ENCODE measurements at places on chromosomes 1 and 21.

DNA sequence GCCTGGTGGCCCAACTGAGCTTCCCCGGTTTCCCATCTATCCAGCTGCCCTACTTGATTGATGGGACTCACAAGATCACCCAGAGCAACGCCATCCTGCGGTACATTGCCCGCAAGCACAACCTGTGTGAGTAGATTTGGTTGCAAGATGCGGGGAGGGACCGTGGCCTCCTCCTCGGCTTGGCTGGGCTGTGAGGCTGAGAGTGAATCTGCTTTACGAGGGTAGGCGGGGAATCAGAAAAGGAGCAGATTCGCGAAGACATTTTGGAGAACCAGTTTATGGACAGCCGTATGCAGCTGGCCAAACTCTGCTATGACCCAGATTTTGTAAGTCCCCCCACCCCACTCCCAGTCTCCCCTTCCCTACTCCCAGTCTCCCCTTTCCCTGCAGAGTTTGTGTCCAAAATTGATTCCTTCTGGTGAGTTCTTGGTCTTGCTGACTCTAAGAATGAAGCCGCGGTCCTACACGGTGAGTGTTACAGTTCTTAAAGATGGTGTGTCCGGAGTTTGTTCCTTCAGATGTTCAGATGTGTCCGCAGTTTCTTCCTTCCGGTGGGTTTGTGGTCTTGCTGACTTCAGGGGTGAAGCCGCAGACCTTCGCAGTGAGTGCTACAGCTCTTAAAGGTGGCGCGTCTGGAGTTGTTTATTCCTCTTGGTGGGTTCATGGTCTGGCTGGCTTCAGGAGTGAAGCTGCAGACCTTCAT, 1.5 kb downstream of the GSTM2 start:
- DNase-seq = no peak

GRCh38 chr1:61370177-61370912, 288.0 kb downstream of the NFIA start:
- no peak for DNase-seq

DNA sequence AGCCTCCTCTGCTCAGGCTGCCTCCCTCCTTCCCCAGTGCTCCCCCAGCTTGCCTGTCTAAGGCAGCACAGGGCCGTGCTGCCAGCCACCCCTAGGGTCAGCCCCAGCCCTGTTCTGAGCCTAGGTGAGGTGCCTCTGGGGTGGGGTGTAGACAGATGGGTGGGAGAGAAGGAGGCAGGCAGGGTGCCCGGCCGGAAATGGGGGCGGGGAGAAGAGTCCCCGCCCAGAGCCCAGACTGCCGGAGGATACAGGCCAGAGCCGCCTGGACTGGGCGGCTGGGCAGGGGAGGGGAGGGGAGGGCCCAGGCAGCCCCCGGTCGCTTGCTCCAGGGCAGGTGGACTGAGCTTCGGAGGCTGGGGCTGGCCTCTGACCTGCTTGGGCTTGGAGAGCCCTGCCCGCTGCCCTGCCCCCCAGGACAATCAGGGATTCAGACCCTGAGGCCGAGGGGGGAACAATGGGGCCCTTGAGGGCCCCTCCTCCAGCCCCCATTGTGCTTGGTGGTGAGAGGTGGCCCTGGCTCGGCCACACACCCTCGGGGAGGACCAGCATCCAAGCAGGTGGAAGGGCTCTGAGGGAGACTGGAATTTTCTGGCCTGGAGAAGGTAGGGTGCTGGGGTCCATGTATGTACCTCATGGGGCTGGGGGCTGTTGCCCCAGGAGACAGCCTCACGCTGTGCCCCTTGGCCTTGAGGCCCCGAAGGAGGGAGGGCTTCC, at the start of gene GJC2:
Gene GJC2, plus strand, starts transcription at position 525 of the 714 bp plus-strand sequence. CDS start 7,829 bp downstream, outside the sequence.
- no peak for DNase-seq

- DNase-seq = no peak
Measured at GRCh38 chr1:8966606-8967005, 20.9 kb downstream of the CA6 start.

DNA sequence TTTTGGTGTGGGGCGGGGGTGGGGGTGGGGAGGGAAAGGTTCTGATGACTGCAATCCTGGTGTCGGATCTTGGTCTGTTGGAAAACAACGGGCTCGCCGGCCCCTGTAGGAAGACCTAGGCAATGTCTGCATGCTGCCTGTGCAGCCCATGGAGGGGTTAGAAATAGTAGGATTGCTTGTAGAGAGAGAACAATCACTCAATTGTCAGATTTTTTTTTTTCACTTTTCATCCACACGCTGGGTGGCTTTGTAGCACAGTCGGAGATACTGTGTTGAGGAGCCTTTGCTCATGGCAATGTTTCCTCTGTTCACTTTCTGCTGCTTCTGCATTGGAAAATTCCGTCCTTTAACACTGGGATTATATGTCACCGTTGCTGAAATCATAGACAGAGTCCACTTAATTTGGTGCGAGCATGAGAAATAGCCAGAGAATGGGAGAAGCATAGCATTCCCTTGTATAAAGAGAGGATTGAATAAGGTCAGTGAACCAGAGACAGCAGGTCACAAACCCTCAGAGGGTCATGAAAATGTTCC, 107.5 kb downstream of the MRPS6 start:
- DNase-seq = no peak

DNA sequence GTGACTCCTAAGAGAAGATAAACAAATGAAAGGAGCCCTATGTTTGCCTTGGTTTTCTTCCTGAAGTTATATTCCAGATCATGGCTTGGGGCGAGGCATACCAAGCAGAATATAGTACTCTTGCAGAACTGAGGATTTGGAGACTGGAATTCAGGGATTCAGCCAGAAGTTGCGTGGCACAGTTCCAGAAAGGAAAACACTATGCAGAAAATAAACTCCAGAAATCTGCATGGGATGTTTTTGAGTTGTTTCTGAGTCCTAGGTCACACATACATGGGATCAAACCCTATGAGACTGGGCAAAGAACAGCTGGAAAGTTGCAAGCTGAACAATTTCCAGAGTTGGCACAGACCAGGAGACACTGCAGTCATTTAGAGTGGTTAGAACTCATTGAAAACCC, 42.9 kb upstream of the IFFO2 start:
- no peak for DNase-seq

- no peak for DNase-seq
Measured at GRCh38 chr1:28341591-28341990, 12.8 kb downstream of the MED18 start.
